NCI-H2227 treated with DMSO at 0.1 percent for 48 hours (cell line): ENCODE measurements at places on chromosomes 6 and 20.
A peak's percentile ranks its signal among the peaks of the same experiment; 100 is the strongest.

DNA sequence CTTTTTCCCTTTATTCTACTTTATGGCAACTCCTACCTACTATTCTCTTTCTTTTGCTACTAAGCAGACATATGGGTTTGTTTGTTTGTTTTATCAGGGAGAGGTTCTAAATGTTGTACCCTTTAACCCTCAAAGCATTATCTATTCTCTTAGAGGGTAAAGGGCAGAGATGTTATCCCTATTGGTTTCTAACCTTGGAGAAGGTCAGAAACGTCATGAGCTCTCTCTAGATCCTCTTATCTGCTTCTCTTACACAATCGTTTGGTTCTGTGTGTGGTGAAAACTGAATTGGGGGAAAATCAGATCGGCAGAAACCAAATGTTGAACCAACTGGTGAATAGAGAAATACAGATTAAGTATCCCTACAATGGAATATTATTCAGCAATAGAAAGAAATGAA, 6.4 kb upstream of the MPC1 start:
- DNase-seq = no peak

GRCh38 chr20:22681591-22682248, 97.3 kb upstream of the FOXA2 start:
- no peak for DNase-seq

GRCh38 chr6:128158496-128158895, 257.6 kb upstream of the THEMIS start:
- DNase-seq = no peak

GRCh38 chr6:111780393-111780792, 92.9 kb downstream of the FYN start:
- no peak for DNase-seq

- no peak for DNase-seq
Measured at GRCh38 chr6:42984924-42985475, 630 bp downstream of the PPP2R5D start.

DNA sequence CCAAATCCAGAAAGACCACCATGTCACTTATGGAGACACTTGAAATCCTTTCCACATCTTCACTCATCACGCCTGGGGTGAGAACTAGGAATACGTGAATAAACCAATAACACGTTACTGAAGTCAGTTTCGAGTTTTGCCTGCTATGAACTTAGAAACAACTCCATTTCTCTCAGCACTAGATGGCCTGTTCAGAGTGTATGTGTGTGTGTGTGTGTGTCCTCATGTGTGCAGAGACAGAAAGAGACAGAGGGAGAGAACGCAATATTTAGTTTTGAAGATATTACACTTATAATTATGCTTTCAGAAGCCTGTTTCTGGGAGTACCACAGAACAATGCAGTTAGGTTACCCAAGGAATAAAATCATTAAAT, 81.2 kb upstream of the CCN6 start:
- no peak for DNase-seq

DNA sequence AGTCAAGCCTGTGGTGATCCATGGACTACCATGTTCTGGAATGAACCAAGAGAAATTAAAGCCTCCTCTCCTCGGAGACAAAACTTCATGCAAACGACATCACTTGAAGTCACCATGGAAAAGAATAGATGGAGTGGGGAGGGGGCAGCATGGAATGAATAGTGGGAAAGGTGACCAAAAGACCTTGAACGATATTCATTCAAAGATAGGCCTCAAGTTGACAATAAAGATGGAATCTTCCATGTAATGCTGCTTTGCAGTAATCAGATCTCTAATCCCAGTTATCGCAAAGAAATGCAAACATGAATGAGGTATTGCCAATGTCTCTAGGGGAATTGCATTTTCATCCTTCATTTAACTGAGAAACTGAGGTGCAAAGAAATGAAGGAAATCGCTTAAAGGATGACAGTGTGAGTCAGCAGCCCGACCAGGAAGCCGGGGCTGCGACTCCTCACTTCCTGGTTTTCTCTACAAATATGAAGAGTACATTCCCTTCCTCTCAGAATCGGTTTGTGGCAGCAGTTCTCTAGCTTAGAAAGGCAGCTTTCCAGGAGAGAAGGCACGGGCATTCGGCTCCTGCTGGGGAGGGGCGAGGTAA, 65.6 kb upstream of the RREB1 start:
- no peak for DNase-seq

DNA sequence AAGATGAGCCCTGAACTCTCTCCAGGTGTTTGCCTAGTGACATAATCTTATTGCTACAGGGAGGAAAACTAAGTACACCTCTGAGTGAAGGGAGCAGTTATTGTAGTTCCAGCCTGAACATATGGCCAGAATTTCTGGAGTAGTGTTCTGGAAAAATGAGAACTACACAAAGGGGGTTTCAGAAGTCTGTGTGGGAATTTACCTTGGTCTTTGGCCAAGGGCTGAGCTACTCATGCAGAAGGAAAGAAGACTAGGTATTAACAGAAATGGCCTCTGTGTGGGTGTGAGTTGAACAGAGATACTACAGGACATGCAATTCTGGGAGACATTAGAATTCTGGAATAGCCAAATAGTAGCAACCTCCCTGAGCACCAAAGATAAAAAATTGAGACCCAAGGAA, 1009.7 kb upstream of the GJE1 start:
- DNase-seq = no peak

DNA sequence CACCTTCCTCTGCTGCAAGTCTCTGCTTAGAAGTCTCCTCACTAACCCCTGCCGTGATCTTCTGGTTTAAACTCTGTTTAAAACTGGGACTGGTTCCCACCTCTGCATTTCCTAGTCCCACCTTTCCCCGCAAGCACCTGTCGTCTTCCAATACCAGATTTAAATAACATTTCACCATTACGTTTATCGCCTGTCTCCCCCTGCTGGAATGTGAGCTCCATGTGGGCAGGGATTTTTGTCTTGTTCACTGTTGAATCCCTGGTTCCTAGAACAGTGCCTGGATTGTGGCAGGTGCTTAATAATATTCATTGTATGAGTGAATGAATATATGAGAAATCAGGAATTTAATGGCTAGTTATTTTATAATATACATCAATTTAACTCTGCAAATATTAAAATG, 2.7 kb downstream of the GUCA1A start:
- no peak for DNase-seq

GRCh38 chr6:89299466-89299850, 15.6 kb downstream of the GABRR2 start:
- no peak for DNase-seq

GRCh38 chr20:5504061-5504739, 187.4 kb upstream of the PROKR2 start:
- no peak for DNase-seq

DNA sequence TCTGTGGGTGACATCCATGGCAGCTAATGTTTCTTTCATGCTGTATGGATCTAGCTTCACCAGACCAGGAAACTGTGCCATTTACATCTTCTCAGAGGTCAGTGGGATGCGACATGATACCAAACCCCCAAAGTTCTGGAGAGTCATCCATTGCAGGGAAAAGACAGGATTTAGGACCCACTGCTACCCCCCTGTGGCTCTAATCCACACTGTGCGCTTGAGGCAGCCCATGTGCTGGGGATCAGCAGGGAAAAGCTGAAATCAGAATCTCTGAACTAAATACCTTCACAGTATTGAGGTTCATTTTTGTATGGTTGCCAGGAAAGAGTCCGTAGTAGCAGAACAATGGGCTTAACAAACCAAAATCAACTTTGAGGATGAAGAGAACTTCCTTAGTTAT, 164.4 kb downstream of the TMEM242 start:
- DNase-seq = no peak

DNA sequence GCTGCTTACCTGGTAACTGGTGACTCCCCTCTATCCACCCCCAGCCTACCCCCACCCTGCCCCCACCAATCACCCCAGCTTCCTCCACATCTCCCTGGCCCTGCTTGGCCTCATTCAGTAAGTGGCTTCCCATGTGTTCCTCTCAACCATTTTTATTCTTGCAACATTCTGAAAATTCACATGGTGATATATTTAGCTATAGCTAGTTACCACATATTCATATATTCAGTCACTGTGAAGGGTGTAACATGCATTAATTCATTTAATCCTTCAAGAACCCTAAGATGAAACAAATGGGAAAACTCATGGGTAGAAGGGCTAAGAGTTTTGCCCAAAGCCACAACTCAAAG, 95.4 kb upstream of the CEP85L start:
- no peak for DNase-seq

DNA sequence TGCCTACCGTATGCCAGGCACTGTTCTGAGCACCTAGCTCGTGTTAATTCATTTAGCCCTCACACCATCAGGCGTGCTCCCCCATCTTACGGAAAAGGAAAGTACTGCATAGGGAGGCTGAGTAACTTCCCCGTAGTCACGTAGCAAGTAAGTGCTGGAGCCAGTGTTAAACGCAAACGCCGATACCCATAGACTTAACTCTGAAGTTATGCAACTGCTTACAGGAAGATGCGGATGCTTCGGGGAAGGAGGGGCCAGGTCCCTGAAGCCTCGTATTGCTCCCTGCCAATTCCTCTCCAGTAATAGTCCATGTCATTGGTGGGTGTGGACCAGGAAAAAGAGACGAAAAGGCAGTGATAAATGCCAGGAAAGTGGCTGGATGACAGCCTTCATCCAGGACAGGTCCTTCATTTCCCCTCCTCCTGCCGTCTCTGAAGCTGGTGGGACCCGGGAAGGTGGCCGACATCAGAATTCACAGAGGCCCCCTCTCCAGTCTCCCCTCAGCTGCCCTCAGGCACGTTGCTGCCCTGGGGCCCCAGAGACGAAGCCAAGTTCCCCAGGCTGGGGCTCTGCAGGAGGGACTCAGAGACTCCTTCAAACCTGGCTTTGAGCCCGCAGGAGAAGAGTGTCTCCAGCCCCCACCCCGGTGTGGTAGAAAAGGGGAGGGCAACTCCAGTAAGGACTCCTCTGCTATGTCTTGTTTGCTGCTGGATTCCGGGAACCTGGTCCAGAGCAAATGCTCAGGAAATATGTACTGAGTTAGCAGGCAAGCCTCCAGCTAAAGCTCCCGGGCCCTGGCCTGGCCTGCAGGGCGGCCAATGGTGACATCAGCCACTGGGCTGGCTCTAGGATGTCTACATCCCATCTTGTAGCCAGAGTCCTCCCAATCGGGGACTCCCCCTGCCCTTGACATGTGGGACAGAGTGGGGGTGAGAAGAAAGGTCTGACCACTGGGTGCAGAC, 37.8 kb downstream of the RAB44 start:
- no peak for DNase-seq

DNA sequence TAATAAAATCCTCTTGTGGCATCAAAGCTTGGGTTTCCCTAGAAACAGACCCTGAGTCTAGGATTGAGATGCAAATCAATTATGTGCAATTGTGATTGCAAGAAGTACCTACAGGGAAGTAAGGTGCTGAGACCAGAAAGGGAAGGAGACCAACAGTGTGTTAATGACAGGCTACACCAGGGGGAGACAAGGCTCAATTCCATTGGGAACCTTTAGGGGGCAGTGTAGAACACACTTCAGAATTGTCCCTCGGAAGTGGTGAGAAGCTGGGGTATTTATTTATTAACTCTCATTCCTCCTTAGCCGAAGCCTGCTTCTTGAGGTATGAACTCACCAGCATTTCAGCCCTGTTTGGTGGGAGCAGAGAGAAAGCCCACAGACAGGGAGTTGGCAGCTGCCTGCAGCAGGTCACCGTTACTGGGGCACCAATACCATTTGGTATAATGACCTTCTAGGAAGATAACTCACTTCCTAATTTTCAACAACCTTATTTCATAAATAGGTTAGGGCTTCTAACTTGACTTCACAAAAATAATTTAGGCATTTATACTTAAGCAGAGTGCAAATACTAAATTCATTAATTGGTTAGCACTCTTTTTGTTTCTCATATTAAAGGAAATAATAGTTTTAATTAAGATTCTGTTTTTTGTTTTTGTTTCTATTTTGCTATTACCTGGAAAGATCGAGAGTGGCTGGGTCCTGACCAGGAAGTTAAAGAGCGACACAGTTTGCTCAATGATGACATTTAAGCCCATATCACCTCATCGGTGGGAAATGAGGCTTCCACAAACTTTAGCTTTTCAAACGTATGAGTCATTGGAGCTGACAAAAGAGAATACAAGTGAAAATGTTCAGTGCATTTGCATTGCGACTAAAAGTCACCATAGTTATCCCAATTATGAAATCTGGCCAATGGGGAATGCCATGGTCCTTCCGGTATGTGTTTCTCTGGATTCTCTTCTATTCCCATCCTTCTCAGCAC, 94.8 kb downstream of the BTBD3 start:
- DNase-seq = no peak

GRCh38 chr20:9514461-9515213, at the start of gene LAMP5:
Gene LAMP5, plus strand, starts transcription at chr20:9514590. Its CDS starts 263 bp downstream, at chr20:9514853.
- peak; percentile 76 for DNase-seq

- DNase-seq = no peak
Measured at GRCh38 chr6:109235481-109236038, 140.3 kb downstream of the CEP57L1 start.

DNA sequence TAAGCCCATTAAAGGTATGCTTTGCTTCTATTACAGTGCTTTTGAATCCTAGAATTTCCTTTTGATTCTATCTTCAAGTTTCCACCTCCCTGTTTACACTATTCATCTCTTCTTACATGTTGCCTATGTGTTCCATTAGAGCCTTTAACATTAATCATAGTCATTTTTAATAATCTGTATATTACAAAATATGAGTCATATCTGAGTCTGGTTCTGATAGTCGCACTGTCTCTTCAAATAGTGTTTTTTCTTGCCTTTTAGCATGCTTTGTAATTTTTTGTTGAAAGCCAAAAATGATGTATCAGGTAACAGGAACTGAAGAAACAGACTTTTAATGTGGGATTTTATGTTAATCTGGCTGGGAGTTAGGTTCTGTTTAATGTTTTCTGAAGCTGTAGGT, 68.4 kb downstream of the DNAAF9 start:
- no peak for DNase-seq

GRCh38 chr6:154471609-154472362, 38.7 kb downstream of the CNKSR3 start:
- DNase-seq = no peak

GRCh38 chr6:142297996-142298753, 3.6 kb upstream of the ADGRG6 start:
- no peak for DNase-seq

GRCh38 chr6:44229376-44230033, 6.1 kb downstream of the SLC29A1 start:
- no peak for DNase-seq

GRCh38 chr20:60056407-60057122, 98.3 kb downstream of the CDH26 start:
- no peak for DNase-seq

- DNase-seq = no peak
Measured at GRCh38 chr6:170167657-170168159, 123.2 kb downstream of the DLL1 start.
